ENCODE measurements at places on chromosomes 3 and 15. TPM values are rescaled to one million over a fixed set of nuclear protein-coding genes. Genes with fewer than 3 reads are reported as not detected.

GRCh38 chr3:29397406-29397805 is 116.5 kb downstream of the RBMS3 start:
- no peak for DNase-seq

The DGKG gene
- 0.08 TPM for total RNA-seq

The MAP6D1 gene
- total RNA-seq = 7.0 TPM

GRCh38 chr3:122635789-122636188 is 44.9 kb upstream of the PARP14 start:
- DNase-seq = no peak

GRCh38 chr15:70775160-70775559 is 11.8 kb upstream of the UACA start:
- DNase-seq = no peak

DNA sequence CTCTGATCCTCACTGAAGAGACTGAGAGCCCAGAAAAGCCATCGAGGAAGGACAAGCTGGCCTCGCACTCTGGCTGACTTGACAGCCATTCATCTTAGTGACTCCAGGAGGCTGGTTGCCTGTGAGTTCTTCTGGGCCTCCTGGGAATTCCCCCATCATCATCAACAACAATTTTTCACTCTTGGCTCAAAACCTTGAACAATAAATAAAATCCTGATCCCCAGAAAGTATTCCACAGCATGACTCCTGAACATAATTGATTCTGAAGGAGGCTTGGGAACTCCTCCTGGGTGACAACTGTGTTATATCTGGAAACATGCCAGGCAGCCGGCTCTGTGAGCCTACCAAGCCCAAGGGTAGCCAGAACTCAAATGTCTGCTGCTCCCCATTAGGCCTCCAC is 188.6 kb downstream of the SHQ1 start:
- peak; percentile 64 for DNase-seq

The TRAT1 gene
- 0.08 TPM for total RNA-seq

DNA sequence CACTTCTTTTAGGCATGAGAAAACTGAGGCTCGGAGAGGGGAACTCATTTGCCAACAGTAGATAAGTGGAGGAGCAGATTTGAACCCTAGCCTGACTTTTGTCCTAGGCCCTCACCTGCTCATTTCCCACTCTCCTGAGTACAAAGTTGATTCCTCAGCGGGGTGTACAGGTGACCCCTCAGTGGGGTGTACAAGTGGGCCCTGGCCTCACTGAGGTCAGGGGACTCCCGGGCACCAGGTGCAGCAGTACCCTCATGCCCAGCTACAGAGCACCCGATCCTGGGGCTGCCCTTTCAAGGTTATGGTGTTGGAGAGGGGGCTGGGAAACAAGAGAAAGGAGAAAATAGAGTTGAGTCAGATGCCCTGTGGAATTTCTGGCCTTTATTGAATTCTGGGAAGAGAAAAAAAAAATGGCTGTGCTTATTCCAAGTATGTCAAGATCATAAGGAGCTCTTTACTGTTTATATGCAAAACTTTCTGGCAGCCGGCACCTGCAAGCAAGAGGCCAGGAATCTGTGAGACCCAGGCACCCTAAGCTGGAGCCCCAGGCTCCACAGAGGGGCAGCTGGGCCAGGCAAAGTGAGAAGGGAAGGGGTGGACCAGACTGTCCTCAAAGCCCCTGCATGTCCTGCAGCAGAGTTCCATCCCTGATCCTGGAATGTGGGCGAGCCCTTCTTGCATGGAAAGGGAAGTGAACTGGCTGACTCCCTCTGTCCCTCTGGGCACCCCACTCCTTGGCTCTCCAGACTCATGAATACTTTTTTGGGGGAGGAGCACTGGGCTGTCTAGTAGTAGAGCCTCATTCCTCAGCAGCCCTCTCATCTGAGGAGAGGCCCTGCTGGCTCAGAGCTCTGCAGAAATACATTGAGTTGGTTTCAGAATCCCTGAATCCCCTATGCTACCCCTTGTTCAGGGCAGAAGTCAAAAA is 43.1 kb downstream of the AMOTL2 start:
- DNase-seq = no peak

The ABHD6 gene
- total RNA-seq = 4.3 TPM

DNA sequence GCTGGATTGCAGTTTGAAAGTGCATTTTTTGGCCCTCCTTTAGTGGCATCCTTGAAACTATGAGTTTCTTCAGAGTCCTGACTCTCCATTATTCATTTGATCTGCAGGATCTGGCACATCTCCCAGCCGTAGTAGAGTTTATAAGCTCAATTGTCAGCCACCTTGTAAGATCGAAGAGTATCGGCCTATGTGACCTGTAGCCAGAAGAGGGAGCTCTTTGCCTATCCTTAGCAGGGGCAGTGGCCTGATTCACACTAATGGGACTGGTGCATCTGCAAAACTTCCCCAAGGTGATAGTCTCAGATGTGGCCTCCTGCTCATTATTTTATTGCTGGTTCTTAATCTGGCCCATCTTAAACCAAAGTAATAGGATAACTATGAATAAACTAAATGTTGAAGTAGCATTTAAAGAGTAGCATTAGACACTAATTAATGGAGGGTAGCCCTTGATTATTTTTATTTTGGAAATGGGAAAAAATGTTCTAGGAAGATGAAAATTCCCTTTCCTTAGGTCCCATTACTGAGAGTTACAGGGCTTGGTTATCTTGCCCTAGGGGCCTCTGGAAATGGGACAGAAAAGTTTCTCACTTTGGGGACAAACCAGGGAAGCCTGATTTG is 21.2 kb downstream of the GCSAM start:
- peak; percentile 57 for DNase-seq

GRCh38 chr3:124442463-124442862 is 287.8 kb upstream of the UMPS start:
- DNase-seq = no peak

GRCh38 chr15:39354189-39354588 is 226.7 kb upstream of the THBS1 start:
- no peak for DNase-seq

The KBTBD13 gene
- total RNA-seq = 0.15 TPM

- no peak for DNase-seq
These were observed 21.8 kb upstream of the KLF13 start for GRCh38 chr15:31304751-31305365.

The CCR2 gene
- not detected for total RNA-seq

- DNase-seq = no peak
These were observed 36.7 kb downstream of the MAP2K5 start for GRCh38 chr15:67579164-67579563.

- DNase-seq = no peak
These were observed 18.9 kb downstream of the HOMER2 start for GRCh38 chr15:82933576-82933975.

- DNase-seq = no peak
These were observed 222.4 kb downstream of the IL20RB start for GRCh38 chr3:137180220-137180619.

- peak; percentile 3 for DNase-seq
These were observed 53.3 kb downstream of the MEIS2 start for GRCh38 chr15:37046876-37047614.

The CKMT1B gene
- not detected for total RNA-seq

The PRSS50 gene
- total RNA-seq = not detected
